ENCODE measurements at places on chromosomes 6 and 20.

DNA sequence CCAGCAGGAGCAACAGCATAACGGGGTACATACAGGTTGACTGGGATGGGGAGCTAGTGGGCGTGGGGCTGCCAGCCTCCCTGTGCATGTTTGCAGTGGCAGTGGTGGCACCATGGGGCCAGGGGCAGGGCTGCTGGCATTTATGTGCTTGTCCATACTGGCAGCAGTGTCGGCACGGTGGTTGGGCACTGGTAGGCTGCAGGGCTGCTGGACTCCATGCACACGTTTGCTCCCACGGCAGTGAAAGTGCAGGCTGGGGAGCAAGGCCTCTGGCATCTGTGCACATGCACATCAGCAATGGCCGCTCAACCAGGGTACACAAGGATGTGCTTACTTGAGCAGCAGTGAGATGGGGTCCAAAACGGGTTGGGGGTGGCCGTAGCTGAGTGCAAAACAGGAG, 159.5 kb upstream of the KHDRBS2 start:
- DNase-seq, result no peak

- DNase-seq, result peak; percentile 92
Observed at GRCh38 chr20:63009045-63009961, 2.5 kb upstream of the BHLHE23 start.

DNA sequence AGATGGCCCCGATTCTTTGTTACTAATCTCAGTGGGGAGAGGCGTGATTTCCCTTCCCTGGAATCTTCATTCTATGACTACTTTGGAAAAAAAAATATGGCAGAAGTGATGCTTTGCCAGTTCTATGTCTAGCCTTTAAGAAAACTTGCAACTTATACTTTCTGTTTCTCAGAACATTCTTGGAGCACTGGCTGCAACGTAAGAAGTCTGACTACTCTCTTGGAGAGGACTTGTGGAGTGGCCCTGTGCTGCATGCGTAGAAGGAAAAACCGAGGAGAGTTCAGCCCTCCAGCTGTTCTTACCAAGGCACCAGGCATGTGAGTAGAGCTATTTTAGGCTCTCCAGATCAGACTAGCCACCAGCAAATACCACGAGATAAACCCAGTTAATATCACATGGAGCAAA, 77.6 kb upstream of the STXBP5 start:
- no peak for DNase-seq

GRCh38 chr20:62768551-62769287, 27.6 kb upstream of the MRGBP start:
- DNase-seq, result no peak

- no peak for DNase-seq
Observed at GRCh38 chr20:6746901-6747609, 20.4 kb upstream of the BMP2 start.

DNA sequence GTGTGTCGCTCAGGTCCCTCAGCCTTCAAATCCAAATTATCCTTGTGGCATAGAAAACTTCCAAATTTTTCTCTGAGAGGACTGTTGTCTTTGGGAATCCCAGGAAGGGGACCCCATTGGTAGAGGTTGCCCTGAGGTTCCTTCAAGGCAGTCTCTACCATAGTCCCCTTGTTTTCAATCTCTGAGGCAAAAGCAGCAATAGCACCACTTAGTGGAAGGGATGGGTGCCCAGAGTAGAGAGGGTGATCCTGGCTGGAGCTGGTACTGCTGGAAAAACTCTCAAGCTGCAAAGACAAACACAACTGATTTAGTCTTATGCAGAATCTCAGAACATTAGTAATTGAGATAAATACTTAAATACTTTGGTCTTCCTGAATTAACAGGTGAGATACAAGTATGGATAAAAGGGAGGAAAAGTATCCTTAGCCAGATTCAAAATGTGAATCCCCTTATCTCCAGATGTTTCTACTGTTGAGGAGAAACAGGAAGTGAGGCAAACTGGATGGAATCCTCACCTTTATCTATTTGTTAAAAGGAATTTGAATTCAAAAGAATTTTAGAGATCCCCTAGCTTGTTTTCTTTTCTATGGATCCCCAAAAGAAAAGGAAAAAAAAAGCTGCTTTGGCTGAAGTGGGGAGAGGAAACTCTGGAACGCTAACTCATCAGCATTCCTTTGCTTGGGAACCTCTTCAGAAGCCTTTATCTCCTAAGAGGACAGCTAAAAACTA, 13.4 kb downstream of the ZNF318 start:
- DNase-seq, result peak; percentile 22

DNA sequence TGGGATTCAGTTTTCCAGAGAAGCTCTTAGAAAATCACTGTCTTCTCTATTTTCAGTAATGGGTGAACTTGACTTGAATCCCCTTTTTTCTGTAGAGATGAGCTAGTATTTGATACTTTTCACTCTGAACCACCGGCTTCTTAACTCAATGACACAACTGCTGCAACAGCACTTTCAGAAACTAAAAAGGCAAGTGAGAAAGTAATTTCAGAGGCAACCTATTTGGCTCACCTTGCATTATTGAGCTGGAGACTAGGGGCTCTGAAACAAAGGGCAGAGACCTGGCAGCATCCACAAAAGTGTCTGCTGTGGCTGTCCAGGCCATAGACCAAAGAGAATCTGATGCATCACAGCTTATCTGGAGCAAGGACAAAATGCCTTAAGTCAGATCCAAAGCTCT, 289.8 kb upstream of the IRAK1BP1 start:
- DNase-seq, result no peak

DNA sequence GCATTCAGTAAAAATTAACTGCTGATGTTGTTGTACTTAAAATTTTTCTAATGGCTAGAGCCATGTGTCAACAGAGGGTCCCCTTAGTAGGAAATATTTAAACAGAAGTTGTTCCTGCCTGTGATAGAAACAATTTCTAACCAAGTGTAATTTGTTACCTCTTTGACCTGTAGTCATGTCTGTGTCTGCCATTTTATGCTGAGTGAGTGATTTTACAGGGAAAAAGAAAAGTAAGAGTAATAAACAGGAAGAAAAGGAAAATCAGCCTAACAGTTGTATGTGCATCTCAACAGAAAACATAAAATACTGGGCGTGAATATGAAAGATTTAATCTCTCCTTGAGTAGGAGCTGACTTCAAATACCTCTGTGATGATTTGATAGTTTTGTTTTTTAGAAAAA, 172.0 kb downstream of the FARS2 start:
- DNase-seq, result no peak

- no peak for DNase-seq
Observed at GRCh38 chr20:53150532-53150931, 178.4 kb downstream of the TSHZ2 start.

DNA sequence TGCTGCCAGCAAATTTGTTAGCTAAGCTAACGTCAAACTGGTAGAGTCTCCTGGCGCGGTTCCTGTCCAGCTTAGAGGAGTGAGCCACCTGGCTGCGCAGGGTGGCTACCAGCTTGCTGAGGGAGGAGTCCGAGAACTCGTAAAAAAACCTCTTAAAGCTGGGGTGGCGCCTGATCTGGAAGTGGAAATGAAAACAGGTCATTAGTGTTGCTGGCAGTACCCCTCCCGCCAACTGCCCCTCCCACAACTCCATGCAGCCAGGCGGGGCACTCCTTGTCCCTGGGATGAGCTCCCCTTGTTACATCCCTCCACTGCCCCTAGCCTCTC, 17.3 kb downstream of the BNIP5 start:
- DNase-seq, result peak; percentile 91

DNA sequence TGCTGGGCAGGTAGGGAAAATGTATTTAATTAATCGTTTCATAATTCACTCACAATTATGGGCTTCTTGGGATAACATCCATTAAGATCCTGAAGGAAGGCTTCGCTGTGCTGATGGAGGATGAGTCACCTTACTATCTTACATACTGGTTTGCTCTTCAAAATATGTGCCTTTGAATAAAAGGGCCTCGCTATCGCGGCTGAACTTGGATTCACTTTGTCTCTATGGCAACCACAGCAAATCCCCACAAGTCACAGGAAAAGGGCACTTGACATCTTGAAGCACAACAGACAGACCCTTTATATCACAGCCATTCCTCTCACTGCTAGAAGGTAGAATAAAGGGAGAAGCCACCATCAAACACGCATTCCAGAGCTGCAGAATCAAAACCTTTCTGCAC, 141.3 kb upstream of the MYLIP start:
- DNase-seq, result no peak

- DNase-seq, result no peak
Observed at GRCh38 chr6:169225131-169225576, 28.5 kb downstream of the THBS2 start.

- DNase-seq, result no peak
Observed at GRCh38 chr6:4446982-4447381, 311.6 kb upstream of the ECI2 start.

DNA sequence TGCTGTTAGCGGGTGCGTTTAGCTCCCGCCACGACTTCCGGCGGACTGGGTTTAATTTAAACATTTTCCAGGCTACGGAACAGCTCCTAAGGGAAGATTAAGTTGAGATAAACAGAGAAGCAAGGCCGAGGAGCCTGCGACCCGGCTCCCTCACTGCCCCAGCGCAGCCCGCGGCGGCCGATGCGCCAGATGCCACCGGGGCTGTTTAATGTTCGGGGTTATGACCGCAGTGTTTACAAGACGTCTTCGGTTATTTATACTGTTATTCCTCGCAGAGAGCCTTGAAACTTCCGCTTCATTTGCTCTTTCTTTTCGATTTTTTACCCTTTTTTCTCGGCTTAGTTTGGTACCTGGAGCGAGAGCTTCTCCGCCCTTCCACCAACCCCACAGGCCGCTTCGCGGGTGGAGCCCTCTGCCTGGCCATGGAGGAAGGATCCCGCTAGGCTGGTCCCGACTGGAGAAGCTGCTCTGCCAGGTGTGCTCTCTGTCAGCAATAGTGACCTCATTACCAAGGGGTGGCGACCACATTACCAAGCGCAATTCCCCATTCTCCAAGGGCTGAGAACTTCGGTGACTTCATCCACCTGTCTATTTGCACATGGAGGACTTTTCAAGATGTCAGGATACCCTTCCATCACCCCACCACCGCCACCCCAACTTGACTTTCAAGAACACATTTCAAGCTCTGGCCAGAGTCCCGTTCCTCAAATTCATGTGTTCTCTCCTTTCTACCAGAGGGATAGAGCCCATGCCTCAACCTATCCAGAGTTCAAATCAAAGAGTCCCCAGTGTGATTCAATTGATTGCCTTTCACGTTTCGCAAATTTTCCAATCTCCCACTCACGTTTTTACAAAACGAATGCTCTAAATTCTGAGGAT, 4.1 kb downstream of the TCF21 start:
- DNase-seq, result no peak

GRCh38 chr6:100573166-100573565, 108.4 kb upstream of the SIM1 start:
- peak; percentile 10 for DNase-seq

DNA sequence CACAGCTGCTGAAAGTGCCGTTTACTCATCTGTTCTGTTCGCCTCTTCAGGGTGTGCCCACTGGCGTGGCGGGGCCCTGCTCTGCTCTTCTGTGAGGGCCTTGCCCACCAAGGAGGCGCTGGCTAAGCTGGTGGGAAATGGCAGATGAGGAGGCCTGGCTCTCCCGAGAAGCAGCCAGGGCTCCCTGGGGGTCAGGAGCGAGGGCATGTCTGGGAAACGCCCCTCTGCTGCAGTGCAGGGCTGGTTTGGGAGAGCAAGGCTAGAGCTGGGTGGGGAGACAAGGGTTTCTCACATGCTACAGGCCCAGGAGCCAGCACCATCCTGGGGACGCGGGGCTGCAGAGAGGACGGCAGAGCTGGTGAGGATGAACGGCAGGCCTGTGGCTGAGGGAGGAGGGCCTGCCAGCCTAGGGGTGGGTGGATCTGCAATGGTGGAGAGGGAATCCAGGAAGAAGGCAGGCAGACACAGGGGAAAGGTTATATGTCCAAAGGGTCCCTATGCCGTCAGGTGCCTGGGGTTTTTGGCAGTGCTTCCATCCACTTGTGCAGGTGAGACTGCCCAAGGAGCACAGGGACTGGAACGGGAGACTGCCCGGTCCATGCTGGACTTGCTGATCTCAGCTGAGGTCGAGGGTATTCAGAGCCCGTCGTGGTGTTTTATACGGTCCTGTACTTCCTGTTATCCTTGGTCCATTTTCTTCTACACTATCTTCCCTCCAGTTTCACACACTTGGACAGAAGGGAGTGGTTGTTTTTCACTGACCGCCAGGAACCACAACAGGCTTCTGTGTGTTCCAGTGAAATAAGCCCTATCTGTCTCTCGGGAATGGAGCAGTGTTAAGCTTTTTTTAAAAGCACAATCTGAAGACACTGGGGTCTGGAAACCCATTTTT, 119.2 kb downstream of the SYCP2 start:
- no peak for DNase-seq

DNA sequence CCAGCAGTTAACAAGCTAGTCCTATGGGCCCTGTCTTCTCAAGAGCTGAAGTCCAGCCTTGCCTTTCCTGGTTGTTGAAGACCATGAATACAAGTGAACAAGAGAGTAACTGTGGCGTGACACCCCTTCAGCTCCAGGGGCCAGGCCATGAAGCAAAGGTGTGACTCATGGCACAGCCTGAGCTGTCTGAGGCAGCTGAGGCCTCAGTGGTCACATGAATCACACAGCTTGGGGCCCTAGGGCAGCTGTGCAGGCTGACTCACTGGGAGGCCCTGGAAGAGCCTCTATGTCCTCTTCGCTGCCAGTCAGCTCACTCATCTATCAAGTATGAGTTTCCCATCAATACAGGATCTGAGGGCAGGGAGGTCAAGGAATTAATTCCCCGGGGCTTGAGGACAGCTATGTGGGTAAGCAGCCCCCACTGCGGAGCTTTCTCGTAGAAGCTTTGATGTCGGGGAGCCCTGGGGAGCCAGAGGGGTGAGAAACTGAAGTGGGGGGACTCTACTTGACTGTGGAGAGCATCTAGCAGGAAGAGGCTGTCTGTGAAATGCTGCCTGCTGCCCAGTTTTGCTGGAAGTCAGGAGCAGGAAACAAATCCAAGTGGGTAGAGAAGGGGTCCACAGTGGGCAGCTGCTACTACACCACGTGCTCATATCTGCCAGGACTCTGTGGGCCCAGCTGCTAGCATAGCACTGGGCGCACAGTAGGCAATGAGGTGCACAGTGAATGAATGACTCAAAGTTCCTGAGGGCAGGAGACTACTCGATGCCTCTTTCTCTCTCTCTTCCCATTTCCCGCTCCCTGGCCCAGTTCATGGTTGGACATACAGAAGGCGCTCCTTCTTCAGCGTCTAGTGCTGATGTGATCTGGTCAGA, 13.7 kb upstream of the FAM83C start:
- DNase-seq, result no peak

DNA sequence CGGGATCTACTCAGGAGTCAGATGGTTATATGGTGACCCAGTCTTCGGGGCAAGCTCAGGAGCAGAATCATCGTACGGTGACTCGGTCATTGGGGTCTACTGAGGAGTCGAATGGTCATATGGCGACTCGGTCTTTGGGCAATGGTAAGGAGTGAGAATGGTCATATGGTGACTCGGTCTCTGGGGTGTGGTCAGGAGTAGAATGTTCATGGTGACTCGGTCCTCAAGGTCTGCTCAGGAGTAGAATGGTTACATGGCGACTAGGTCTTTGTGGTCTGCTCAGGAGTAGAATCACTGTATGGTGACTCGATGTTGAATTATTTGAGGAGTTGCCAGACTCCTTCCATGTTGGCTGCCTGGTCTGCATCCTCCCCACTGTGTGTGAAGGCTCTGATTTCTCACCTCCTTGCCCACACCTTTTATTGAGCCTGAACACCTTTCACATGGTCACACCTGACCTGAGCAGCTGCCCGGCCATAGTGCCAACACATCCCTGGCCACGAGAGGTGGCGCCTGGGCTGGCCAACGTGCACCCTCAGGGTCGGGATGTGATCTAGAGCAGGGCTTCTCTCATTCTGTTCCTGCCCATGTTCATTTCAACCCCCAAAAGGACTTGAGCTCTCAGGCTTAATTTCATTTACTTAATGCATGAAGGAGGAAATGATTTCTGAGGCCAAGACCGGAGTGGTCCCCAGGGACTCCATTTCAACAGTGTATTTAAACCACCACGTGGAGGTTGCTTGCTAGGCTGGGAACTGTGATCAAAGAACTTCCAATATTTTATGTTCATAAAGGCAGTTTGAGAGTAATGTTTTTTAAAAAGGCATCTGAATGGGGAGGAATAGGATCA, 119.5 kb downstream of the PHACTR3 start:
- DNase-seq, result peak; percentile 45

Data from NCI-H526 (cell line).